ENCODE measurements at places on chromosomes 2 and 18. TPM values are rescaled to one million over a fixed set of nuclear protein-coding genes. Genes with fewer than 3 reads are reported as not detected.

The OSR1 gene
- total RNA-seq: not detected

- DNase-seq: no peak
Observed at GRCh38 chr2:217157581-217157980, 297.7 kb upstream of the TNP1 start.

The RAMP1 gene
- total RNA-seq: 21.1 TPM

The POMC gene
- 5.9 TPM for total RNA-seq

GRCh38 chr2:192390401-192390800, 195.7 kb upstream of the TMEFF2 start:
- no peak for DNase-seq

The LRP2 gene
- total RNA-seq: 0.17 TPM

- no peak for DNase-seq
Observed at GRCh38 chr2:127681288-127681804, 6.0 kb upstream of the LIMS2 start.

GRCh38 chr2:166773308-166773949, 114.9 kb upstream of the XIRP2 start:
- no peak for DNase-seq

- DNase-seq: no peak
Observed at GRCh38 chr2:205337274-205337673, 345.0 kb upstream of the NRP2 start.

GRCh38 chr2:236985761-236986339, 99.8 kb upstream of the COPS8 start:
- no peak for DNase-seq

GRCh38 chr2:173606619-173607248, 252.1 kb downstream of the CDCA7 start:
- DNase-seq: no peak

The HTR2B gene
- total RNA-seq: not detected

DNA sequence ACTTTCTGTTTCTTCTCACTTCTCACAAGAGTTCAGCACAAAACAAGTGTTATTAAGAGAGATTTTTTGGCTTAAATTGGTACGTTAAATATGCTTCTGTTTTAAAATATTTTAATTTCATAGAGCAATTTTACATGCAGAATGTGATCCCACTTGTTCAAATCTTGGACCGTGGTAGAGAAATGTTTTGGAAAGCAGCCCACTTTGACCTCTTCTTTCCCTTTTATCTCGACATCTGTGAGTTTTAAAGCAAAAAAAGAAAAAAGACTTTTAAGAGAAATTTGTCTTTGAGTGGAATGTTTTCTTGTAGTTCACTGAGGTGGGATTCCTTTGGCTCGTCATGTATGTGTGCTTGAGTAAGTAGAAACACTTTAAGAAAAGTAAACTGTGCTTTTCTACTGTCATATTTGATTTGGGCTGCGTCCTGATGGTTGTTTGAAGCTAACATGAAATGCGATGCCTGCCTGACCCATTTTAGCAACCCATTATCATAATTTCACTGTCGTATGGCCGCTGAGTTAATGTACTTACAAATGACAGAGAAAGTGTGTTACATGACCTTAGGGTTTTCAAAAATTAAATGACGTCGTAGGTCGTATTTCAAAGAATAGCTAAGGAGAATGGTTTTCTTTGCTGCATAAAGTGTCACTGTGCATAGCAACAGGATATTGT, 54.5 kb downstream of the TSHZ1 start:
- no peak for DNase-seq

DNA sequence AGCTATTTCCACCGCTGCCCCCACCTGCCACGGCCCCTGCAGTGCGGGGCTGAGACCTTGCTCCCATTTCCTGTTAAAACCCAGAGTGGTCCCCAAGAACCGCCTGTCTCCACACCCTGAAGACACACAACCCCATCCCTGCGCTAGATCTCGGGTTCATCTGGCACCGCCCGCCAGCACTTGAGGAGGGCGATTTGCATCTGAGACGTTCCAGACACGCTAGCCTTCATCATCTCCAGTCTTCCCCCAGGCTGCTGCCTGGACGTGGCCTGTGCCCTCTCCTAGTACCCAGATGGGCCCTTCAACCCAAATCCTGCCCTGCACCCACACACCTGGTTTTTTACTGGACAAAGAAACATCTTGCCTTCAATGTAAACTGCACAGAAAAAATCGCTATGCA, 49.8 kb downstream of the SLC66A2 start:
- DNase-seq: no peak

GRCh38 chr2:226130192-226130591, 669.4 kb downstream of the IRS1 start:
- DNase-seq: no peak

- no peak for DNase-seq
Observed at GRCh38 chr18:56294484-56295183, 343.8 kb downstream of the TXNL1 start.

GRCh38 chr2:178335230-178335629, 115.7 kb downstream of the PRKRA start:
- DNase-seq: no peak

DNA sequence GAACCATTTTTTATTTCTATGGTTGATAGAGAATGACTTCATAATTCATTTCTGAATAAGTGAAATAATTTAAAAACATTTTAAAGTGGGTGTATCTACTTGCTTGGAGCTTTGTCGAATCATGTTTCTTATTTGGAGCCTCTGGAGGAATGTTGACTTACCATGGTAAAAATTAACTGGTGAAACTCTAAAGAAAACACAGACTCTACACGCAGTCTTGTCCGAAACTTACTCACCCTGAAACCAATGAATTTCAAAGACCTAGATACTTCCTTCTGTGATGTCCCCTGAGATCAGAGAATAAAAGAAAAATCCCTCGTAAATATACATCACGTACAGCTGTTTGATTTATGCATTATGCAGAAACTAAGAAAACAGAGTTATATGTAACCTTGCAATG, 665.2 kb upstream of the NRXN1 start:
- no peak for DNase-seq

GRCh38 chr2:39058101-39058500, 62.8 kb downstream of the SOS1 start:
- DNase-seq: no peak

The SLC4A5 gene
- total RNA-seq: 0.71 TPM

GRCh38 chr2:158357699-158358098, 98.9 kb downstream of the CCDC148 start:
- DNase-seq: no peak

The REG1B gene
- not detected for total RNA-seq

- DNase-seq: no peak
Observed at GRCh38 chr2:234514873-234515638, 18.2 kb upstream of the ARL4C start.

GRCh38 chr2:51420511-51420910, 388.6 kb upstream of the NRXN1 start:
- no peak for DNase-seq
